ENCODE measurements at places on chromosomes 2 and 18.
A peak's percentile ranks its signal among the peaks of the same experiment; 100 is the strongest.

DNA sequence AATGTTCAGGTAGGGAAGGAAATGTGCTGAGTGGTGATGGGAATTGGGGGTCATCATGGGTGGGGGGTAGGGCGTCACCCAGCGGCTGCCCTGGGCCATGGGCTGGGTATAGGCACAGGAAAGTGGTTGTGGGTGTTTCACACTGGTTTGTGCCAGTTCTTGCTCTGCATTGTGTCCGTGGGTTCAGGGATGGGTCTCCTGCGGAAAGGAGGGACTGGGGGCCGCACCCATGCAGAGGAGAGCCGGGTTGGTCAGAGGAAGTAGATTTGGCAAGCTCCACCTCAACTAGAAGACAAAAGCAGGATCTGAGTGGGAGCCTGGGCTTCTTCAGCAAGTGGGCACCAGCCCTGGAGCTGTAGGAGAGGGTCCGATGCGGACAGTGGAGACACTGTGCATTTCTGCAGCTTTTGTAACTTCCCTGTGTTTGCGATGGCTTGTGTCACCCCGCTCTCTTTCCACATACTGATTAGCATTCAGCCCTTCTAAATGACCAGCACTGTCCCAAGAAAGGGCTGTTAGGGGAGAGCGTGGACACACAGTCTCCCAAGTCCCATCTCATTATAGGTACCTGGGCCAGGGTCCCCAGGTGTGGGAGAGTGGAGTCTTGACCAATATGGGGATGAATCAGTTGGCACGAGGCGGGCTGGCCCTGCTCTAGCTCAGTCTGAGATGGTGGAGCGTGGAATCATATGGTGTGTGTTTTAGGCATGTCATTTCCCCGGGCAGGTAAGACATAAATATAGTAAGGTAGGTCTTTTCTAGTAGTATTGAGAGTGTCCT, 67.2 kb downstream of the LRRFIP1 start:
- peak; percentile 69 for DNase-seq

DNA sequence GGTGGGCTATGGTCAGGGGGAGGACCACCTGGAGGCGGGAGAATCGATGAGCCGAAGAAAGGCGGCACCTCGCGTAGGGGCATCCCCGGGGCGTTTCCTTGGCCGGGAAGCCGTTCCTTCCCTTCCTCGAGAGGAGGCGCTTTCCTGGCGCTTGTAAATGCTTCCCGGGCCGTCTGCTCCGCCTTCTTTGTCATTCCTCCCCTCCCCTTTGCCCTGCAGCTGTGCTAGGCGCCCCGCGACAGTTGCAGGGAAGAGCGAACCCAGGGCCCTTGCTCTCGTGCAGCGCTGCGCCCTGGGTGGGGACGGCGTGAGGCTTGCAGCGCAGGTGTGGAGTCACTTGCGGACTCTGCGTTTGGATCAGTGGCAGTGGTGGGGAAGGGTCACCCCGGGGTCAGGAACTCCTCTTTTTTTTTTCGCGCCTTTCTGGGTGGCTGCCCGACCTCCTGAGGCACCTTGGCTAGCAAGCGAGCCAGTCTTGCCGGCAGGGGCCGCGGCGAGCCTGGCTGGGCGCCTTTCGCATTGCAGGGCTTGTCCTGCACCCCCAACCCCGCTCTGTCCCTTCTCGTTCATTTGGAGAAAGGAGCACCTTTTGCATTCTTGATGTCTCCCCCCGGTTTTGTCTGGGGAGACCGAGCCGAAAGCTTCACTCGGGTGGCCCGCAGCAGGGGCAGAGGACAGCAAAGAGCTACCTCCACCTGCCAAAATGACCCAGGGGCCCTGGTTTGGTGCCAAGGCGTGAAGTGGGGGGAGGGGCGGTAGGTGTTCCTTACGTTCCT, 858 bp downstream of the KCNS3 start:
- DNase-seq: peak; percentile 80

DNA sequence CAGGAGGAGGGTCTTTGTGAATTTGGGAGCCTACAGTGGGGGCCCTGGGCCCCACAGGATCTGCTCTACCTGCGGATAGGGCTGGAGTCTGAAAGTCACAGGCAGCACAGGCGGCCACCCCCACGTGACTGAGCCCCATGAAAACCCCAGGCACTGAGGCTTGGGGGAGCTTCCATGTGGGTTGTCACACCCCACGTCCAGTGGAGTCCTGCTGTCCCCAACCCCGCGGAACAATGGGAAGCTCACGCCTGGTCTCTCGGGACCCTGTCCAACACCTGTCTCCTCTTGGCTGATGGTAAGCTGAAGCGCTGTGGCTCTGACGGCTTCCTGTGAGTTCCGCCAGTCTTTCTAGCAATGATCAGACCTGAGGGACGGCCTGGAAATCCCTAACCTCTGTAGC, 85.8 kb downstream of the PTGR3 start:
- DNase-seq: no peak

GRCh38 chr2:68831686-68832232, 39.4 kb downstream of the BMP10 start:
- DNase-seq: no peak

- no peak for DNase-seq
These were observed 36.5 kb upstream of the GLS start for GRCh38 chr2:190843890-190844699.

DNA sequence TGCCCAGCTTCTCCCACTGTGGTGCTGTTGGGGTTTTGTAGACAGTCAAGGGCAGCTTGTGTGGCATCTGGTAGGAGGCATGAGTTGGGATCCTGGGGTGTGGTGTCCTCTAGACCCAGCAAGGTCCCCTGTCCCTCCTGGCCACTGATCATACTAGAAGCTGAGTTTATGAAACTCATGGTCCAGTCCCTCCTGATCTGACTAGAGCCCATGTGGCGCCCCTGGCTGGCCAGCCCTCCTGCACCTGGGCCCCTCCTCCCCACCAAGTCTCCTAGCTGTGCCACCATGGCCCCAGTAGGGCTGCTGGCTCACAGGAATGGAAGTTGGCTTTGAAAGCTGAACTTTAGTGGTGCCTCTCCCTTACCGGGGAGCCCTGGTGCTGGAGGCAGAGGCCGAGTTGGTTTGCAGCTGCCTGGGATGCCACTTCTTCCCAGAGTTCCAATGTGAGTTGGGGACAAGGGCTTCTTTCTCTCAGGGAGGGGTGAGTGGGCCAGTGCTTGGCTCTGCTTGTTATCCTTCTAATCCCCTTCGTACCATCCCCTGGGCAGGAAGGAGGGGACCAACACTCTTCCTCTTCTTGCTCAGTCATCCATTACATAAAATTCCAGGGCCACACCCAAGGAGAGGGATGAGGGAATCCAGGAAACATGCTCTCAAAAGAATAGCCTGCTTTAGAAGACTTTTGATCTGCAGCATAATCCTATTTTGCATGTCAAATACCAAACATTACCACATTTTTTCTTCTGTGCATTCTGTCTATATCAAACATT, 37.5 kb upstream of the HAAO start:
- DNase-seq: no peak

DNA sequence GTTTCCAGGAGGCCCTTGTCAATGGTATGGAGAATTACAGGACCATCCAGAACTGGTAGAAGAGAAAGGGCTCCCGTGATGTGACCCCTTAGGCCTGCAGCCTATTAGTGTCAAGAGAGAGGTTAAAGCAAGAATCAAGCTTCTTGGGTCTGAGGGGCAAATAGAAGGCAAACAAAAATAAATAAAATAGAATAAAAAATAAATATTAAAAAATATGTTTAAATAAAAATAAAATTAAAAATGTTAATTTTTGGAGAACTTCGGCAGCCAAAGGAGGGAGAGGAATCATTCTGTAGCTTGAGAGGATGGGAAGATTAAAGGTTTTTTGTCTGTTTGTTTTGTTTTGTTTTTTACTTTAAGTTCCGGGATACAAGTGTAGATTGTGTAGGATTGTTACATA, 15.2 kb upstream of the TMEM178A start:
- DNase-seq: no peak

GRCh38 chr18:55884498-55884897, 296.5 kb upstream of the TCF4 start:
- no peak for DNase-seq

DNA sequence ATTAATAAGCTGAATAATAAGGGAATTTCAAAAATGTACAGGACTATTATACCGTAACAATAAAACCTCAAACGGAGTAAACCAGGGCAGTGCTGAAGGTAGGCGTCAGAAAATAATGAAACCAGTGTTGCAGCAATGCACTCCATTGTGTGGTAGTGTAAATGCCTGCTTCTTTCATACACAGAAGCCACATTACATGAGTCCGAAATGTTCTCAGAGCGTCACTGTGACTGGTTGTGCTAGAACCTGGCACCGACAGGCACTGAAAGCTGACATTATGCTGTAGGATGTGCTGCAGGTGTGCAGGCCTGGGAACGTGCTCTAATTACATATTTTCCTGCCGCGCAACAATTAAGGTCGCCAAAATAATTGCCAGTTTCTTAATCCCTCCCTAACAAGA, 53.3 kb downstream of the ZEB2 start:
- DNase-seq: no peak

GRCh38 chr18:34483198-34483597, 226.9 kb upstream of the DTNA start:
- no peak for DNase-seq
